ENCODE measurements at places on chromosomes 2 and 18.
A peak's percentile ranks its signal among the peaks of the same experiment; 100 is the strongest.

GRCh38 chr2:127400533-127400896 is 12.7 kb upstream of the MAP3K2 start:
- DNase-seq: no peak

DNA sequence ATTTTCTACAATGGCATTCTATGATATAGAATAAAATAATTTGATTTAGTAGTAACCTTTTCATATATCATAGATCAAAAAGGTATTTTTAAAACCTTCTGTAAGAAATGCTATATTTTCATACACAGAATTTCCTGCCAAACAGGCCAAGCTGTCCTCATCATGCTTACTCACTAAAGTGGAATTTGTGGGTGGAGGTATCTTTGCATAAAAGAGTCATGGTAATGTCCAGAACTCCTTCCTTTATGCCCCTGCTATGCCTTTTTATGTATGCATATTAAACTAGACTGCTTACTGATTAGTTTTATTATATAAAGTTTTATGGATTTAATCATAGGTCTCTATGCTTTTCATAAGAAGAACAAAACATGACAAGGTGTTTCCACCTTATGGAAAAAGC is 27.5 kb upstream of the MARCHF7 start:
- peak; percentile 87 for DNase-seq

- no peak for DNase-seq
Observed at GRCh38 chr2:137729305-137729704, 235.0 kb upstream of the HNMT start.

DNA sequence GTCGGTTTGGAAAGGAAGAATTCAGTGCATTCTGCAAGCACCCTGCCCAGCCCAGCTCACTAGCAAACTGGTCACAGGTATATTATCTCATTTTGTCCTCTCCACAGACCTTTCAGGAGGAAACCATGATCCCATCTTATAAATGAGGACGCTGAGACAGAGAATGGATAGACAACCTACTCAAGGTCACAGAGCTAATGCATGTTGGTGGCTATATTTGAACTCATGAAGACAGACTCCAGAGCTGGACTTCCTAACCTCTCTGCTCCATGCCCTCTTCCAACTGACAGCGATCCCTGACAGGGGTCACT is 29.5 kb downstream of the SERPINB5 start:
- DNase-seq: no peak

DNA sequence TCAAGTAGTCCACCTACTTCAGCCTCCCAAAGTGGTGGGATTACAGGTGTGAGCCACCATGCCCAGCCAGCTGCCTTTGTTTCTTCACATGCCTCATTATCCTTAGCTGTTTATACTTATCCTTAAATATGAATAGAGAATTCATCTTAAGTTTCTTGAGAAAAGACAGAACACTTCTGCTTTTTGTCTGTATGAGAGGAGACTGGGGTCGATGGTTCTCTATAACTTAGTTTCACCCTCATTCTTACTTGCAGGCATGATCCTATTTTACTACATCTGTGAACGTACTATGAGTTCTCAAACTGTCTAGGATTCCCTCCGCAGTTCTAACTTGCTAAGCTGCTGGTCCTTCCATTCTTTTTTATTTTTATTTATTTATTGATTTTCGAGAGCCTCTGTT is 20.4 kb downstream of the PPM1B start:
- no peak for DNase-seq

DNA sequence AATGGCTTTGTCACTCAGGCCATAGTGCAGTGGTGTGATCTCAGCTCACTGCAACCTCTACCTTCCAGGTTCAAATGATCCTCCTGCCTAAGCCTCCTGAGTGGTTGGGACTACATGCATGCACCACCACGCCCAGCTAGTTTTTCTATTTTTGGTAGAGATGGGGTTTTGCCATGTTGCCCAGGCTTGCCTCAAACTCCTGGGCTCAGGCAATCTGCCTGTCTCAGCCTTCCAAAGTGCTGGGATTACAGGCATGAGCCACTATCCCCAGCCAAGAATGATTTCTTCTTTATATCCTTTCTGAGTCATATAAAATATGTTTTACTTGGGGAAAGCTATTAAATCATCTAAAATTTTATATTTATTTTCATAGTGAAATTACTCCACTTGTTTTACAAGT is 61.3 kb downstream of the CYBRD1 start:
- no peak for DNase-seq

DNA sequence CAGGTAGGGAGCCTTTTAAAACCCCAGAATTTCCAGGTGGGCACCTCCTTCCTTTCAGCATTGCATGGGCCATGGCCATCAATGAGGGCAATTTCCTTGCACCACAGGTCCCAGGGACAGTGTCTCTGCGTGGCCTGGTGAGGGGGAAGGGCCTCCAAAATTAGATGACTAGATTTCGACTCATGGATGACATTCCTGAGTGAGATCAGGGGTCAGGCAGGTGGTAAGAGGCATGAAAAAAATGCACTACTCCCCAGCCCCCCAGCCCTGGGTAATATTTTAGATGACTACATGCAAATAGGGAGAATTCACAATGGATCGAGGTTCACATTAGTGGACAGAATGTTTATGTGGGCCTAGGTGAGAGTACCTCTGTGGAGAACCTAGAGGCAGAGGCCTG is 19.0 kb upstream of the IGFBP5 start:
- peak; percentile 79 for DNase-seq

DNA sequence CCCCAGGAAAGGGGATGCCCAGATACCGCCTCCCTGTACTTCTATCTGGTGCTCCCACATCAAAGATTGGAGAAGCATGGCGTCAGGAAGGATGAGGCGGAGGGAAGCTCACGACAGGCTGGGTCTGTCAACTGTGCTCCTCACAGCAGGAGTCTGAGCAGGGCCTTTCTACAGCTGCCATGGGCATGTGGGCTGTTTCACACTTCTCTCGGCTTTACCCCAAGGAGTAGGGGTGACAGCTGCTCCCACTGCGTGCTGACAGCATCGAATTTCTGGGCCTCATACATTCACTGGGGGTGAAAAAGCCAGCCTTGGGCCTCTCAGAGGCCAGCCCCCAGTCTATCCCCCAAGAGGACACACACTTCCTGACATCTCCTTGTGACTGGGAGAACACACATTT is 21.1 kb downstream of the NEURL3 start:
- no peak for DNase-seq

- DNase-seq: no peak
Observed at GRCh38 chr2:120892271-120892966, 156.8 kb downstream of the GLI2 start.

DNA sequence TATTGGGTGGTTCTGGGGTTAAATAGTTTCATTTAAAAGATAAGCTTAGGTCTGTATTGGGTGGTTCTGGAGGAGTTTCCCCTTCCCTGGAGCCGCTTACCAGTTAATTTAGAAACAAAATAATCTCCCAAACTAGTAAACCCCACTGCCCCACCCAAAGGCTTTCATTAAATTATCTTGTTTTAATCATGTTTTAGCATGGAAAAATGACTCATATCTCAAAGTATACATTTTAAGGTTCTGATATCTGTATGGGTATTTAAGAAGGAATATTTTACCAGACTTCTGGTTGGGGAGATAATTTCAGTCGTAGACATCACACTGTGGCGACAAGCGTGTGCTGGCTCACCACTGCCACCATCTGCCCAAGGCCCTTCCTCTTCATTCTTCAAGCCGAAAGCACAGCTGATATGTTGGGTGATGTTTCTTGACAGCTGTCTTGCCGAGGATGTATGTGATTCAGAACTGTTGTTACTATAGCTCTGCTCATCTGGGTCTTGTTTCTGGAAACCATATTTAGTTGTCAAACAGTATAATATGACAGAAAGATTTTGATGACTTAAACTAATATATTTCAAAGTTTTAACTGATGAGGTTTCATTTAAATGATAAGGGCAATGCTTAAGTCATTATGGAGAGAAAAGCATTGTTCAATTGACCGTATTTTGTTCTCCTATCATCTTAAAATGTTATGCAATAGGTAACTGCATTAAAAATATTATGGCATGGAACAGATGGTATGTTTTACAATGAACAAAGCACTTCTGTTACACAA is 5.1 kb downstream of the FIGLA start:
- DNase-seq: peak; percentile 64

- DNase-seq: no peak
Observed at GRCh38 chr18:63150326-63150725, 169.2 kb downstream of the BCL2 start.

DNA sequence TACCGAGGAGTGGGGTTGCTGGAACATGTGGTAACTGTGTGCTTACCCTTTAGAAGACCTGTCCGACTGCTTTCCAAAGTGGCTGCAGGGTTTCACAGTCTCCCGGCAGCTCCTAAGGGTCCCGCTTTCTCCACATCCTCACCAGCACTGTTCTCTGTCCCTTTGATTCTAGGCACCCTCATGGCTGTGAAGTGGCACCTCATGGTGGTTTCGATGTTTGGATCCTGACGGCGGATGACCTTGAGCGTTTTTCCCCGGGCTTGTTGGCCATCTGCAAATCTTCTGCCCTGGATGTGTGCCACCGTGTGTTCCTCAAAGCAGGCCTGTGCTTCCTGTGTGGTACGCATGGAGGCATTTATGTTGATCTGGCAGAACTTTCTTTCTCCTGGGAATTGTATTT is 292.5 kb upstream of the HDAC4 start:
- DNase-seq: no peak

DNA sequence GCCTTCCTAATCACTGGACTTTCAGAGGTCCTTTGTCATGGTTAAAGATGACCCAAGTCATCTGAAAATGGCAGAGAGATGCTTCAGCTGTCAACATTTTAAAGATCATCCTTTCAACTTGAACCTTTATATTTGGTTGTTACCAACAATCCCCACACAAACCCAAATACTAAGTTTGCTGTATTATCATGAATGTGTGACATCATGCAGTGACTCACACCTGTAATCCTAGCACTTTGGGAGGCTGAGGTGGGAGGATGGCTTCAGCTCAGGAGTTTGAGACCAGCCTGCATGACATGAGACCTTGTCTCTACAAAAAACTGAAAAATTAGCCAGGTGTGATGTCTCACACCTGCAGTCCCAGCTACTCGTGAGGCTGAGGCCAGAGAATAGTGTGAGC is 55.2 kb upstream of the NRP2 start:
- peak; percentile 16 for DNase-seq

- DNase-seq: no peak
Observed at GRCh38 chr2:172927641-172928357, 147.8 kb upstream of the MAP3K20 start.

DNA sequence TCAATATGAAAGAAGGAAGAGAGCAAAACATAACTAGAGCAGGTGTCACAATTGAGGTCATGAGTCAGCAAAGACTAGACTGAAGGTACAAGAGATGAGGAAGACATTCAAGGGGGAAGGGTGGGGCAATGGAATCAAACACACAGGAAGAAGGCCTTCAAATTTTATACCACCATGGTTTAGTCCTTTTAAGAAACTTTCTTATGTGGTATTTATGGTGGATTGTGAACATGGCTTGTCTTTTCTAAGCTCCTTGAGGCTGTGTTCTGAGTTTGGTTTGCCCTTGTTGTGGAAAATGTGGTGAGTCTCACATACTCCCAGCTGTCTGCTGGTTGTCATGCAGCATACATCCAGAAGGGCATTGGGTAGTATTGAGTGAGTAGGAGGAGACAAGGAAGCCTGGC is 62.1 kb downstream of the NABP1 start:
- DNase-seq: no peak

DNA sequence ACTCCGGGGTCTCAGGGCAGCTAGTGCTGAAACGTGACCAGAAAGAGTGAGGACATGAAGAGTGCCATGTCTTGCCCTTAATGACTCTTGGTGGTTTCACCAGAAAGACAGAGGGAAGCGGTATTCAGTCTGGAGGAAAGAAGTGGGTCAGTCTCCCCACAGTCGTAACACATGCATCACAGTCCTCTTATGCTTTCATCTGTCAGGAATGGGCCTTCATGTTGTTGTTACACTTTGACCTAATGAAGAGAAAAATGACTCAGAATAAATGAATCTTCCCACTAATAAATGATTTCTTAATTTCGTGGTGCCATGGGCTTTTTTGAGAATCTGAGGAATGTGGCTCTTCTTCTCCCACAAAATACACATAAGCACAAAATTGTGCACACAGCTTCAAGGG is 103.2 kb downstream of the SLC8A1 start:
- no peak for DNase-seq

GRCh38 chr2:232571026-232571474 is 20.6 kb downstream of the EIF4E2 start:
- DNase-seq: no peak

- no peak for DNase-seq
Observed at GRCh38 chr2:789529-789928, 112.3 kb upstream of the TMEM18 start.

DNA sequence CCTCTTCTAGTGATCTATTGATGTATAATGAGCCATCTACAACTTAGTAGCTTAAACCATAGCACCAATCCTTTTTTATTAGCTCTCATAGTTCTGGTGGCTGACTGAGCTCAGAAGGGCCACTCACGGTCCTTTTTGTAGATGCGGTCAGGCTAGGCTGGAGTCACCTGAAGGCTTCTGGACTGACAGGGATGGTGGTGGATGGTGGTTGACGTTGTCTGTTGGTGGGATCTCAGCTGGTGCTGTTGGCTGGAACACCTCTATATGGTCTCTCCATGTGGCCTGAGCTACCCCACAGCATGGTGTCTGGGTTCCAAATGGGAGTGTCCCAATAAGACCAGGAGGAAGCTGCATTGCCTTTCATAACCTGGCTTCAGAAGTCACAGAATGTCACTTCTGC is 68.0 kb downstream of the BCL2L11 start:
- no peak for DNase-seq

- DNase-seq: no peak
Observed at GRCh38 chr2:239887604-239888003, 137.5 kb downstream of the NDUFA10 start.

DNA sequence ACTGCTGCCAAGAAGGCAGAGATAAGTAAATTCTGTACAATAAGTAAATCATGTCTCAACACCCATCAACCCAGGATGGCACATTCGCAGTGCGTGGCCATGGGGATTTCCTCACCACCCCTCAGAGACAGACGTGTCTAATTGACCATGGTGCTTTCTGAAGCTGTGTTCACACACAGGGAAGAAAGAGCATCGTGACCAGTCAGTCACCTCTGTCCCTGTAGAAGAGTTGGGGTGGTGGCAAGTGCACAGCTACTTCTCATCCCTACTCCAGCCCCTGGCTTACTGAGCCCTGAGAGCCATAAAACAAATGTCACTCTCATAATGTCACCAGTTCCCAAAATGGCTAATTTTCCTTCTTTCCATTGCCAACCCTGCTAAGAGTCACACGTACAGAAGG is 31.3 kb upstream of the MLPH start:
- DNase-seq: no peak

DNA sequence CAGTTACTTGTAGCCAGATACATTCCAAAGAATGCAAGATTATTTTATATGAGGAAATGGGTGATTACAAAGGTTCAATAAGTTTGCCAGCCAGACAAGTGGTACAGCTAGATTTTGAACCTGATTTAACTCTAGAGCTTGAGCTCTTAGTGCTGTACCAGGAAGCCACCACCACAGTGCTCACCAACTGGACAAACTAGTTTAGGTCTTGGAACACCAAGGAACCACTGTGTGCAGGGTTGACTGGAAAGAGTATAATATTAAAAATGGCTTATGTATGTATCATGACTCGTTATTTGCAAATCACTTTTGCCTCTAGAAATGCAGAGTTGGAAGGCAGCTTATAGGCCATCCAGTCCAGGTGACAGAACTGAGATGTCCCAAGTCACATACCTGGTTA is 177.2 kb downstream of the TXNL1 start:
- DNase-seq: peak; percentile 61

GRCh38 chr2:219221957-219222518 is 3.3 kb upstream of the ABCB6 start:
- no peak for DNase-seq

- no peak for DNase-seq
Observed at GRCh38 chr18:58631301-58631700, 2.4 kb upstream of the ALPK2 start.

GRCh38 chr2:70994009-70994698 is 519 bp downstream of the TEX261 start:
- DNase-seq: no peak

Measured in PC-3 (cell line).